ENCODE measurements at places on chromosomes 2 and 18.
A peak's percentile ranks its signal among the peaks of the same experiment; 100 is the strongest.

GRCh38 chr2:160268151-160268781 is 68.2 kb upstream of the ITGB6 start:
- no peak overlapping the region for H3K4me3 ChIP-seq
- peak overlapping the region; percentile 96 for H3K27ac ChIP-seq
- peaks cover 1% of the 10 kb centered on the region for H3K36me3 ChIP-seq
- peaks cover 25% of the 10 kb centered on the region for H3K4me1 ChIP-seq

DNA sequence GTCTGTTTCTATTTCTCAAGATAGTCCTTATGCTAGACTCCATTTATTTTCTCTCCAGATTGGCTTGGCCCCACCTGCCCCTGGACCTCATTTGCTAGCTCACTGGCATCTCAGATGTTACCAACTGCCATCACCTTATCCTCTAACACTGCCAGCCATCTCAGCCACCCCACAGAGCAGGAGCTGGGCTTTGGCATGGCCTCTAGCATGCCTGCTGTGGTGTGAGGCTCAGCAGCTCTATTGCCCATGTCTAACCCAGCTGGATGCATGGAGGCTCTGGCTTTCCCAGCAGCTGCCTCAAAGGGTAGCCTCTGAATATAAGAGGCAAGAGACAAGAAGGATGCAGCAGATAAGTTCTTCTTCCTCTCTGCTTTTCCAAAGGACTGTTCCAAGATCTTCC is 373.4 kb downstream of the TNS1 start:
- no peaks in the 10 kb centered on the region for H3K36me3 ChIP-seq
- no peak overlapping the region for H3K27ac ChIP-seq
- no peak for DNase-seq
- peaks cover 11% of the 10 kb centered on the region for H3K4me1 ChIP-seq

DNA sequence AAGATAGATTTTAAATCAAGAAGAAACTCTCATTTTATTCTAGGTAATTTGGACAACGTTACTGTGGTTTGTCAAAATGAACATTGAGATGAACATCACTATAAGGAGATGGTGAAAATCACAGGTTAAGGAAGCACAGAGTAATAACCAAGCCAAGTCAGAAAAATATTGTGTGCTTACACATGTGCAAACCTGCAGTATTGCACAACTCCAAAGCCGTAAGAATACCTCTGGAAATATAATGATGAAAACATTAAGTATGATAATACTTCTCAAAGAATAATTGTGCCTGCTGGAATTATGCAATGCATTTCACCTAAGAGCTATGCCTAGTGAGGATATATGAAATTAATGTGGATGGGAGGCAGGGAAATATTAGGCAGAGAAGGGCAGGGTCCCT is 21.1 kb upstream of the GALNT5 start:
- H3K36me3 ChIP-seq = no peaks in the 10 kb centered on the region
- H3K4me3 ChIP-seq = no peak overlapping the region
- no peak for DNase-seq

GRCh38 chr18:41482501-41482900 is 472.5 kb upstream of the PIK3C3 start:
- H3K27me3 ChIP-seq = no peaks in the 10 kb centered on the region
- H3K27ac ChIP-seq = no peak overlapping the region
- no peaks in the 10 kb centered on the region for H3K4me1 ChIP-seq
- H3K36me3 ChIP-seq = no peaks in the 10 kb centered on the region
- H3K4me3 ChIP-seq = no peak overlapping the region

- peak within 1 kb of the TSS; percentile 51 for H3K4me3 ChIP-seq
- no peak within 1 kb of the TSS for H3K27ac ChIP-seq
- H3K27me3 ChIP-seq = peaks cover 8% of the 10 kb centered on the region
- DNase-seq = no peak
- H3K4me1 ChIP-seq = peaks cover 16% of the 10 kb centered on the region
Measured at GRCh38 chr2:181656450-181657291, at the start of gene CERKL. TSS of gene CERKL (minus strand) at chr2:181657105. CDS start at chr2:181657006, 99 bp downstream.

DNA sequence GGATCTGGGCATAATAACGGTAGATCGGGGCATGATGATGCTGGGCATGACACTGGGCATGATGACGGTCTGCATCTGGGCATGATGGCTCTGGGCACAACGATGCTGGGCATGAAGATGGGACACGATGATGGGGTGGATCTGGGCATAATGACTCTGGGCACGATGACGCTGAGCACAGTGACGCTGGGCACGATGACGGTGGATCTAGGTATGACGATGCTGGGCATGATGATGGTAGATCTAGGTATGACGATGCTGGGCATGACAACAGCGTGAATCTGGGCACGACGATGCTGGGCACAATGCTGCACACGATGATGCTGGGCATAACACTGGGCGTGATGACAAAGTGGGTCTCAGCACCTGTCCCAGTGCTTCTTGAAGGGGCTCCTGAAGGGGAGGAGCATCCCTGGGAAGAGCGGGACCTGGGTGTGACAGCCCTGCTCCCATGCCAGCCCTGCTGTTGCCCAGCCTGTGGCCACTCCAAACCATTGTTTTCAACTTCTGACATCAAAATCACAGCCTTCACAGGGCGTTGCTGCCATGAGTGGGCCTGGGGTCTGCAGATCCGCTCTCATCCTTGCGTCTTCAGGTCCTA is 30.4 kb upstream of the ALLC start:
- H3K27ac ChIP-seq = no peak overlapping the region
- H3K4me1 ChIP-seq = no peaks in the 10 kb centered on the region

DNA sequence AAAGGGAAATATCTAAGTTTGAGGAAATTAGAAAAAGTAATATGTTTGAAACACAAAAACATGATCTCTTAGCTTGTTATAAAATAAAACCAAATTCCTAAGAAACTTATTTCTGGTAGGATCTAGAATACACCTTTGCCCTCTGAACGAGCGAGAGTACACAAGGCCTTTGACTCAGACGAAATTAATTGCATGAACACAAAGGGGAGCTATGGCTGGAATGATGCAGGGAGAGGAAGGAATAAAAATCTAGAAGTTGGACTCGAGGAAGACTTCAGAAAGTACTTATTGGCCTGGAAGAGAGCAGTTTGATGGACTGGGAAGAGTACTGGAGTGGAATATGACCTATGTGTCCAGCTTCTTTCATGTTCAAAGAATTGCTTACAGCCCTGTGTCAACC is 927 bp upstream of the CRYGD start:
- peaks cover 31% of the 10 kb centered on the region for H3K27me3 ChIP-seq
- H3K36me3 ChIP-seq = no peaks in the 10 kb centered on the region
- no peak overlapping the region for H3K27ac ChIP-seq
- H3K4me3 ChIP-seq = no peak overlapping the region
- H3K4me1 ChIP-seq = peaks cover 8% of the 10 kb centered on the region

All from suprapubic skin (tissue), 4 donors.